Activated CD8-positive, alpha-beta memory T cell treated with anti-CD3 and anti-CD28 coated beads, Interleukin-2, amount 10 ng/mL, durations not matched to agents 7 days and 5 days (primary cell): ENCODE measurements at places on chromosomes 3 and 15. TPM values are rescaled to one million over a fixed set of nuclear protein-coding genes. Genes with fewer than 3 reads are reported as not detected.

GRCh38 chr3:127606981-127607595, 8.9 kb downstream of the MCM2 start:
- no peaks in the 10 kb centered on the region for H3K27me3 ChIP-seq
- no peak overlapping the region for H3K4me3 ChIP-seq
- no peak for DNase-seq

GRCh38 chr3:88263417-88264100, 113.8 kb downstream of the C3orf38 start:
- H3K27ac ChIP-seq = no peak overlapping the region
- no peaks in the 10 kb centered on the region for H3K27me3 ChIP-seq
- H3K36me3 ChIP-seq = no peaks in the 10 kb centered on the region
- no peak for DNase-seq

GRCh38 chr3:132570016-132570415, 27.1 kb upstream of the ACKR4 start:
- no peaks in the 10 kb centered on the region for H3K27me3 ChIP-seq
- peaks cover 4% of the 10 kb centered on the region for H3K4me1 ChIP-seq
- DNase-seq = no peak
- no peak overlapping the region for H3K4me3 ChIP-seq
- H3K27ac ChIP-seq = no peak overlapping the region
- peaks cover 23% of the 10 kb centered on the region for H3K36me3 ChIP-seq

DNA sequence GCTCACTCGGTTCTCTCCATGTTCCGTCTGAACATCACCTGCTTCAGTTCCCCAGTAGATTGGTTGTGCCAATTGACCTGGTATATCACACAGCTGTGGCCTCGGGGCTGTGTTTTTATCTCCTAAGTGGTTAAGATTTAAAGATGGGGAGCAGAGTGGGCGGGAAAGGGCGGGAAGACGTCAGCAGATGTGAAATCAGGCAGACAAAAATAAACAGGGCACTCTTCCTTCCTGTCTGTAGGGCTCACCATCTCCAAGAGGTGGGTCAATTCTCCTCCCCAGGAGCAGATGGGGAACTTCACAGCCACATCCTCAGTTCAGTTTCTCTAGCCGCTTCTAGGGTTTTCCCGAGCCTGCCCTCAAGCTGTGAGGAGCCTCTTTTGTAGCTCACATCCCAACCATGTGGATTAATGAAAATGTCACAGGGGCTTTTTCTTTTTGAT, 26.8 kb upstream of the LIMD1 start:
- H3K4me3 ChIP-seq = no peak overlapping the region
- H3K36me3 ChIP-seq = no peaks in the 10 kb centered on the region

DNA sequence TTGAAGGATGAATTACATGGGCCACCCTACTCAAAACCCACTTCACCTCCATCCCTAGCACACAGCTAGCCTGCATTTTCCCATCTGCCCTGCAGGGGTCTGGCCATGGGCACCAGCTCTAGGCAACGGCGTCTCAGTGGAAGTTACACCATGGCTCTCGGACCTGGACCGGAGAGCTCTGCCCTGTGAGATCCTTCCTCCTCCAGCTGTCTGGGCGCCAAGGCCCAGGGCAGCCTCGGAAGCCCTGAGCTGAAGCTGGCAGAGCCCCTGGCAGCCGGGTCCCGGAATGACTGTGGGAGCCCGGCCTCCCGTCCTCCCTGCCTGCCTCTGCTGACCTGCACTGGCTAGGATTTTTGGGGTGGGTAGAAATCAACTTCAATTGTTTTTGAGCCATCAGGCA, 98.9 kb downstream of the CHSY1 start:
- no peak overlapping the region for H3K27ac ChIP-seq
- H3K4me3 ChIP-seq = no peak overlapping the region
- H3K36me3 ChIP-seq = no peaks in the 10 kb centered on the region
- DNase-seq = no peak
- peaks cover 30% of the 10 kb centered on the region for H3K4me1 ChIP-seq
- peaks cover 2% of the 10 kb centered on the region for H3K27me3 ChIP-seq

DNA sequence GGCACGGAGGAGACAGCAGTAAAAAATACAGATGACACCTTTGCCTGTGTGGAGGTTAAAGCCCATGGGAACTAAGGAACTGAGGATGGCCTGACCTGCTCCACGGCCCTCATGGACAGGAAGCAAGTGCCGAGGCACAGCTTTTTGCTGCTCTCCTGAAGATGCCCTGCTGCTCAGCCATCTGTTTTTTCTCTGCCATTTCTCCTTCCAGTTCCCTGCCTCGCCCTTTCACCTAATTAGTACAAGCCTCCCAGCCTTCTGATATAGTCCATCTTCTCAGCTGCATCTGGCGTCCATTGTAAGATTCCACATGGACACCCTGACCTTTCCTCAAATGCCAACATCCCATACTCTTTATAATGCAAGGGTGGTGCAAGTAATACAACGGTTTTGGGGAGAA, 11.8 kb upstream of the CXCR6 start:
- H3K27ac ChIP-seq = no peak overlapping the region
- no peaks in the 10 kb centered on the region for H3K27me3 ChIP-seq
- no peak for DNase-seq

- no peak for DNase-seq
- H3K27me3 ChIP-seq = no peaks in the 10 kb centered on the region
- peaks cover 33% of the 10 kb centered on the region for H3K36me3 ChIP-seq
- no peak overlapping the region for H3K27ac ChIP-seq
These were observed 116.7 kb downstream of the MCTP2 start for GRCh38 chr15:94348084-94348483.

- H3K36me3 ChIP-seq = no peaks in the 10 kb centered on the region
- H3K4me3 ChIP-seq = no peak overlapping the region
- no peaks in the 10 kb centered on the region for H3K4me1 ChIP-seq
- H3K27me3 ChIP-seq = peaks cover 24% of the 10 kb centered on the region
These were observed 75.2 kb downstream of the CHRNA7 start for GRCh38 chr15:32105258-32106241.

DNA sequence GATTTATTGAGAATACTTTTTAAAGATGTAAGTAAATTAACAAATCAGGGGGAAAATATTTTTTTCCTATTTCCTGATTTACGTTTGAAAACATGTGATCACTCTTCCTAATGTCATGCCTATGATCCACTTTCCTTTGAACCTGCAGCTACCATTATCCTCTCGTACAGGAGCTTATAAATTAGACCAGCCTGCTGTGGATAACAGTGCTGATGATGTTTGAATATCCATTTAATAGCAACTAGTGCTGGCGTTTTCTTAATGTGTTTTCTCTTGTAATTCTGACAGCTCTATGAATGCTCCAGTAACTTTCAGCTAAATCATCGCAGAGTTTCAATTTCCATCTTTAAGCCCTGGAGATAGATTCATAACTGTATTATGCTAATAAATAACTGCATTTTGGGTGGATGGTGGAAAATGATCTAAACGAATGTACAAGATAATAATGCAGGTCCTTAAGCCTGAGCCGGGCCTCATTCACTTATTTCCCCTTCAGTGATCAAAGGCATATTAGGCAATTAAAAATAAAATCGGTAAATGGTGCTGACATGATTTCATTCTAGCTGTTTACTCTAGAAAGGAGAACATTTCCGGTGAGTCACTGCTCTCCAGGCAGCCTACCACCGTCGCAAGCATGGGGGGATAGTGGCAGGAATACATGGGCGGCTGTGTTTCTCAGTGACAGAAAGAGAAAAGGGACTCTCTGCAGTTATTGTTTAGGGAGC, 58.5 kb upstream of the SLC24A5 start:
- no peak overlapping the region for H3K27ac ChIP-seq
- no peak for DNase-seq
- no peaks in the 10 kb centered on the region for H3K36me3 ChIP-seq

GRCh38 chr3:156176048-156176447, 55.7 kb downstream of the KCNAB1 start:
- H3K27me3 ChIP-seq = peaks cover 8% of the 10 kb centered on the region
- no peaks in the 10 kb centered on the region for H3K4me1 ChIP-seq
- DNase-seq = no peak
- H3K4me3 ChIP-seq = no peak overlapping the region

DNA sequence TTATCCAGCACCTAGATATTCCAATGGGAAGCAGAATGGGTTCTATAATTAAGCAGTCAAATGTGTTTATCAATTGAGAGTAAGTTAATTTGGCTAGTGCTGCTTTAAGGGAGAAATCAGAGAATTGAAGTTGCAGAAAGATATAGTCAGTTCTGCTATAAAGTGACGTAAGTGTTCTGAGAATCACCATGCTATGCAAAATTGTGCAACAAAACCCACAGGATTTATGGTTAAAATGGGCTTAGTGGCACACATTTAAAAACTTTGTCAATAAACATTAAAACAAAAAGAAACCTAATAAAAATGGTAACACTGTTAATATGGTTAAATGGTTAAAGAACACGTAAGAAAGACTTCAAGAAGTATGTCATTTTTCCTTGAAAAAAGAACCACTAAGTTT, 74.5 kb downstream of the TMEM108 start:
- no peak overlapping the region for H3K27ac ChIP-seq
- no peak for DNase-seq
- peaks cover 6% of the 10 kb centered on the region for H3K27me3 ChIP-seq
- no peaks in the 10 kb centered on the region for H3K36me3 ChIP-seq
- no peak overlapping the region for H3K4me3 ChIP-seq
- H3K4me1 ChIP-seq = no peaks in the 10 kb centered on the region

GRCh38 chr3:178975320-178975719, 96.3 kb downstream of the ZMAT3 start:
- H3K27me3 ChIP-seq = peaks cover 5% of the 10 kb centered on the region
- DNase-seq = no peak
- no peak overlapping the region for H3K4me3 ChIP-seq
- no peaks in the 10 kb centered on the region for H3K4me1 ChIP-seq

DNA sequence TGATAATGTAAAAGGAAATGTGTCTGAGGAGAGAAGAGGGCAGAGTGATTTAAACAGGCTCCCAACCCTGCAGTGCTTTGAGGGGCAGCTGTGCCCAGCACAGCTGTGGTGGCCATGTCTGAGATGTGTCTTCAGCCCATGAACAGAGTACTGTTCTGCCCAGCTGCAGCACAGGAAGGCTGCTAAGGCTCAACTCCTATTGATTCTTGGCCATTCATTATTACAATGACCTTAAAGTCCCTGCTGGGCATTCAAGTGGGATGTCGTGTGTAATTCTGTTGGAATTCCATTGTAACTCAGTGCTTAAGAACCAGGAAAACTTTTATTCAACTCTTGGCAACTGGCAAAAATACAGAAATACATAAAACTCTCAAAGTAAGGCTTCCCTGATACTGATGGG, 229.3 kb downstream of the MCTP2 start:
- no peaks in the 10 kb centered on the region for H3K27me3 ChIP-seq
- peaks cover 29% of the 10 kb centered on the region for H3K36me3 ChIP-seq
- no peaks in the 10 kb centered on the region for H3K4me1 ChIP-seq
- no peak overlapping the region for H3K4me3 ChIP-seq
- H3K27ac ChIP-seq = no peak overlapping the region
- no peak for DNase-seq

- H3K27me3 ChIP-seq = peaks cover 44% of the 10 kb centered on the region
- H3K27ac ChIP-seq = no peak overlapping the region
- H3K4me3 ChIP-seq = no peak overlapping the region
- H3K4me1 ChIP-seq = peaks cover 2% of the 10 kb centered on the region
- DNase-seq = no peak
These were observed 4.7 kb upstream of the BNC1 start for GRCh38 chr15:83289160-83289559.

The ANKUB1 gene
- not detected for total RNA-seq

The ST3GAL6 gene
- not detected for total RNA-seq

The GOLGA8K gene
- 1.5 TPM for total RNA-seq

The SRP14 gene
- total RNA-seq = 150 TPM

The CLRN1 gene
- not detected for total RNA-seq

The ARGFX gene
- total RNA-seq = not detected

The FAM174B gene
- 3.3 TPM for total RNA-seq

The FGF12 gene
- total RNA-seq = not detected

The PTPRG gene
- total RNA-seq = 0.21 TPM

The ZNF660 gene
- 0.30 TPM for total RNA-seq

The FETUB gene
- total RNA-seq = not detected

The CCR5 gene
- total RNA-seq = 99.8 TPM

The LHFPL4 gene
- total RNA-seq = not detected

The CHRM5 gene
- not detected for total RNA-seq
